ENCODE measurements at places on chromosomes 7 and 10.
A peak's percentile ranks its signal among the peaks of the same experiment; 100 is the strongest.

GRCh38 chr7:155685070-155685790 lies 40.8 kb downstream of the RBM33 start:
- no peak for DNase-seq

DNA sequence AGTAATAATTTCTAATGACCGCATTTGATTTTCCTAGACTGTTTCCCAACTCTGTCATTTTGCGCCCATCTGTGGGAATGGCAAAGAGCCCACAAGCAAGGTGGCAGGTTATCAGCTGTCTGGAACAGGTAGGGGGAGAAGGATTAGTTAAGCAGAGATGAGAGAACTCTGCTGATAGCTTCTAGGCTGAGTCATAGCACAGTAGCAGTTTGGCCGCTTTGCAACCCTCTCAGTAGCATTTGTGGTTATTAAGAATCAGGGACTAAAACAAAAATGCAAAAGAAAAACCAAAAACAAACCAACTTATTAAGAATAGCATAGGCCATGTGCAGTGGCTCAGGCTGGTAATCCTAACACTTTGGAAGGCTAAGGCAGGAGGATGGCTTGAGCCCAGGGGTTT lies 602.7 kb upstream of the SORCS1 start:
- no peak for DNase-seq

DNA sequence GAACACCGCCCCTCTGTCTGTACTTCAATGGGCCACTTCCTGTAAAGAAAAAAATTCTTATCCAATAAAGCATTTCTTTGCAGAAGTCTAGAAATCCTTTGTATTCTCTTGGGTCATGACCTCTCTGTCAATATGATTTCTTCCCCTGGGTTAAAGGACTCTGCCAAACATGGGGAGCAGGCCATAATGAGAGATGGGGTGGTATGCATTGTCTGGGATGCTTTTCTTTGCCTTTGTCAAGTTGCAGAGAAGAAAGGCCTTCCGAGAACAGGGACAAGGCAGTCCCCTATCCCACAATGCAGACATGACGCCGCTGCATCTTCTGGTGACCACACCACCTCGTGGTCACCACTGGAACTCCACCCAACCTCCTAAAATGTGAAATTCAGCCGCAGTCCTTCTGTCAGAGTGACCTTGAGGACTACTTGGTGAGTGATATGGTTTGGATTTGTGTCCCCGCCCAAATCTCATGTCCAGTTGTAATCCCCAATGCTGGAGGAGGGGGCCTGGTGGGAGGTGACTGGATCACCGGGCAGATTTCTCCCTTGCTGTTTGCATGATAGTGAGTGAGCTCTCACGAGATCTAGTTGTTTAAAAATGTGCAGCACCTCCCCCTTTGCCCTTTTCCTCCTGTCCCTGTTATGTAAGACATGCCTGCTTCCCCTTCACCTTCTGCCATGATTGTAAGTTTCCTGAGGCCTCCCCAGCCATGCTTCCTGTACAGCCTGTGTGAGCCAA lies 15.2 kb upstream of the FRMPD2 start:
- peak; percentile 57 for DNase-seq

GRCh38 chr7:31835471-31835870 lies 148.5 kb downstream of the PPP1R17 start:
- no peak for DNase-seq

- no peak for DNase-seq
Measured at GRCh38 chr7:134255814-134256213, 60.9 kb downstream of the SLC35B4 start.

DNA sequence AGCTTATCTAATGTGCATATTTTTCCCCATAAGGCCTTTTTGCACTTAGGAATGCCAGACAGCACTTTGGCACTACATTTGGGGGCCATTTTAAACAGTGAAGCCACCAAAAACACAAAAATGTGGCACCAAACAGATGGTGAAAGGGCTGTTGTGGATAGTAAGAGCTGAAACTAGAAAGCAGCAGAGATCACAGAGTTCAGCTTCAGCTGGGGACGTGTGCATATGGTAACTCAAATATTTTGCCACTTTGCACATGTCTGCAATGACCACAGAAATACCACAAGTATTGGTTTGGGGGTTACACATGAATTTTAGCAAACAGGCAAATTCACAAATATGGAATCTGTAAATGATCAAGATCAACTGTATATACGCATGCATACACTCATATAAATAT lies 72.8 kb downstream of the PODXL start:
- DNase-seq: no peak

- peak; percentile 31 for DNase-seq
Measured at GRCh38 chr7:953547-954327, 743 bp downstream of the ADAP1 start.

DNA sequence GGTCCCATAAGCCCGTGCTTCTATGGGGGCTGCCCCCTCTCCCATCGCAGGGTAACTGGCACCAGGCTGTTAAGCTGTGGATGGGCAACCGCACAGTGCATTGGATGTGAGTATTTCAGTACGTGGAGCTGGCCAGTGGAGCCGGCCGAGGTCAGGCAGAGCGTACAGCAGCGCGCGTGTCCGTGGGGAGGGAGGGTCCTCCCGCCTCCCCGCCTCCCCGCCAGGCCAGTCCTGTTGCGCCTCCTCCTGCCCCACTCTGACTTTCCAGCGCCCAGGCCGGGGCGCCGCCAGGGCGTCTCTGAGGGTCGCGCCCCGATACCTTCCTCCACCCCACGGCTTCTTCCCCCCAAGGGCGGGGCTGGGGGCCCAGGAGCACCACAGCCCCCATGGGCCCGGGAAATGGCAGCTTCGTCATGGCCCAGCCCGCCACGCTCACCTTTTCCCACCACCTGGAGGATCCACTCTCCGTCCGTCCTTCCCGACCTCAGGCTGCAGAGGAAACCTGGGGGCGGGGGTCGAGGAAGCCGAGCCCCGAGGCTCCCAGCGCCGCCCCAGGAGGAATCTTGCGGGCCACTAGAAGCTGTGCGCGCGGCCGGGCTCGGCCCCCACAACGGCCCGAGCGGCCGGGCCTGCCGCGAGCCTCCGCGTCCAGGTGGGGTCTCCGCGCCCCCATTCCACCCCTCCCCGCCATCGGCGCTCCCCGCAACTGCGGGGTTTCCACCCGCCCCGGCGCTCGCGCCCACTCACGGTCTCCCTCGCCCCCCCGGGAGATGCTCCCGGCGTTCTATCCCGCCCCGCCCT lies 831 bp upstream of the PFKP start:
- no peak for DNase-seq

- DNase-seq: no peak
Measured at GRCh38 chr10:124220971-124221355, 127.6 kb upstream of the CHST15 start.

DNA sequence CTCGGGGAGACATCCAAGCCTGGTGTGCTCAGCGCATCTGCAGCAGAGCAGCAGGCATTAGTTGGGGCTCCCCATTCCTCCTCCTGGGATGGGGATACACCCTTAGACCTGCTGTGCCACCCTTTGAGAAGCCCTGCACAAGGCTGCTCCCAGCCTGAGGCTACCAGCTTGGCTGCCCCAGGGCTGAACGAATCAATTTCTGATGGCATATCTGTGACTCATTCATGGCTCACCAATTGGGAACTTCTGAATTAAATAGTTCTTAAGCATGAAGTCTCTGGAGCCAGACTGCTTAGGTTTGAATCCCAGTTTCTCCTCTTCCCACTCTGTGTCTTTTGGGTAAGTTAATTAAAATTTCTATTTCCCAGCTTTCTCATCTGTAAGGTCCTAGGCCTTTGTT lies 16.3 kb upstream of the GLI3 start:
- DNase-seq: peak; percentile 31

DNA sequence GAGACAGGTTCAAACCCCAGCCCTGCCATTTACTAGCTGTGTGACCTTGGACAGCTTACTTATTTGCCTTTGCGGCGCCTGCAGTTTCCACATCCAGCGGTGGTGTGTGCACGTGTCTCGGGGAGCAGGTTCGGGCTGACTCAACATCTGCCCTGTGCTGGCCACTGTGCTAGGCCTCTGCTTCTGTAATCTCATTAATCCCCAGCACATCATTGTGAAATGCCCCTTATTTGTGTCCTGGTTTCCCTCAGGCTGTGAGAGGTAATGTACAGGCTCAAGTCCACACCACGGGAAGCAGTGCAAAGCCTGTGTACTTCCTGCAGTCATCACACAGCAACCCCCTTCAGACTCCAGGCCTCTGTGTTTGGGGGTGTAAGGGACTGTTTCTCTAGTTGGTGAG lies 285.7 kb downstream of the RPS24 start:
- no peak for DNase-seq

DNA sequence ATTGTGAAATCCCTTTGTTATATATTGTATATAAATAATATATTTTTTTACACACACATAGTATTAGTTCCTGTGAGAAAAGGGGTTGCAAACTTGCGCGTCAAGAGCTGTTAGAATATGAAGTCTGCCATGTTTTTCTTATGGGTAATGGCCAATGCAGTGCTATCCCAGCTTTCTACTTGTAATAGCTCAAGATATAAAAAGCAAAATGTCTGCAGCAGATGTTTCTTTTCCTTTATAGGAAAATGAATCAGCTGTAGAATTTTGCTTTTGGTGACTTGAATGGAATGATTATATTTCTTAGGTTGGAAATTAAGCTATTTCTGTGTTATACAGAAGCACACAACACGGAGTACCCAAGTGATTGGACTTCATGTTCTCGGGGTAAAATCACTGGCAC lies 53.3 kb upstream of the TMEM236 start:
- no peak for DNase-seq

- no peak for DNase-seq
Measured at GRCh38 chr7:111103678-111104274, 12.8 kb downstream of the LRRN3 start.

DNA sequence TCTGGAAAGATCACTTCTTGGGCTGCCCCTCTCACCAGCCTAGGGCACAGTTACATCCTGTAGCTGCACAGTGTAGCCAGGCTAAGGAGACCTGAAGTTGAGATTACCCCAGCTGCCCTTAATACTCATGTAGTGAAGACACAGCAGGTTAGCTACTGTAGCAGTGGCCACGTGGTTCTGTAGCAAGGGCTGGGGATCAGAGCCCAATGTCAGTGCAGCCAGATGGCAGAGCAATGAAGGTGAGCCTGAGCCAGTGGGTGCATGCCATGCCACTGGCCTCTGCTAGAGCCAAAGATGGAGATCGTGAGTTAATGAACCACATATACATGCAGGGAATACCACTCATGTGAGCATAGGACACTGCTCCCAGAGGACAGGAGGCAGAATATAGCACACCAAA lies 15.5 kb downstream of the AMPH start:
- DNase-seq: no peak
